CD8-positive, alpha-beta memory T cell (primary cell): ENCODE measurements at places on chromosomes 11 and 22. TPM values are rescaled to one million over a fixed set of nuclear protein-coding genes. Genes with fewer than 3 reads are reported as not detected.

- no peaks in the 10 kb centered on the region for H3K4me1 ChIP-seq
- H3K27me3 ChIP-seq, result no peaks in the 10 kb centered on the region
- H3K4me3 ChIP-seq, result no peak overlapping the region
- H3K36me3 ChIP-seq, result no peaks in the 10 kb centered on the region
- H3K27ac ChIP-seq, result no peak overlapping the region
Measured at GRCh38 chr11:27649800-27650199, 50.5 kb downstream of the BDNF start.

- H3K36me3 ChIP-seq, result no peaks in the 10 kb centered on the region
- H3K4me3 ChIP-seq, result no peak overlapping the region
- DNase-seq, result no peak
- no peaks in the 10 kb centered on the region for H3K27me3 ChIP-seq
- no peak overlapping the region for H3K27ac ChIP-seq
Measured at GRCh38 chr22:40862537-40862936, 624 bp upstream of the DNAJB7 start.

GRCh38 chr22:17925431-17925841, 98.9 kb downstream of the MICAL3 start:
- H3K27ac ChIP-seq, result no peak overlapping the region
- no peaks in the 10 kb centered on the region for H3K36me3 ChIP-seq
- no peak overlapping the region for H3K4me3 ChIP-seq
- no peaks in the 10 kb centered on the region for H3K27me3 ChIP-seq
- no peak for DNase-seq

LRP4 gene
- not detected for polyA plus RNA-seq

PRG3 gene
- polyA plus RNA-seq, result not detected

BTBD18 gene
- polyA plus RNA-seq, result 0.89 TPM

DKK3 gene
- 20.4 TPM for polyA plus RNA-seq

PRDM11 gene
- 3.1 TPM for polyA plus RNA-seq

KCNJ1 gene
- polyA plus RNA-seq, result not detected
